Central memory CD8-positive, alpha-beta T cell (primary cell): ENCODE measurements at places on chromosomes 4 and X.

DNA sequence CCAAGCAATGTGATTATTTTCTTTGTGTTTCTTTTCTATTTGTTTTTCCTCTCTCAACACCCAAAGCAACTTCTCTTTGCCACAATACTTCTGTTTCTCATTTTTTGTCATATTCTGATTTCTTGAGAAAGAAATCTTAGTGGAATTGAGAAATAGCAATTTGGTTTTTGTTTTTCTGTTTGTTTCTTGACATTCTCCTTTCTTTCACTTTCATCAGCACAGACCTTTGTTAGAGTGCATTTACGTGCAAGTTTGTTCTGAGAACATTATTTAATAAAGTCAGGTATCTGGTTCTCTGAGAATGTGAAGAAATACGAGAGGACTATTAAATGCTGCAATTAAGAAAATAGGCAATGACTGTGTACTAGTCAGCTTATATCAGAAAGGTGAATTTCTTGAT lies 608.1 kb upstream of the AADAT start:
- no peak for DNase-seq

GRCh38 chr4:7691982-7692381 lies 247.7 kb downstream of the AFAP1 start:
- DNase-seq: no peak

DNA sequence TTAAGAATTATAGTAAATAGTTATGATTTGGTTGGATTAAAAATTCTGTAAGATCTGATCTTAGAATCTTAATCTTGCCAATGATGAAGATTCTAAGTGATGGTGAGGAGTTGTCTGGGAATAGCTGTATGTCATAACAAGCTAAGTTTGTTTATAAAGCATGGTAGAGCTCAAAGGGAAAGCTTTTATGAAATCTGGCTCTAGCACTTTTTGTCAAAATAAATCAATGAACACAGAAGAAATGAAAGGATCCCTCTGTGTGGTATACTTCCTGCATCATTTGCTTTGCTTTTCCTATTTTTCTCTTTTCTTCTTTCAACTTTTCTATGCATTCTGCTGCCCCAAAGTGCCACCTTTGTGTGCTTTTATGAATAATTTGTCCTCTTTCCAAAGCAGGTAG lies 193.5 kb upstream of the FAT1 start:
- DNase-seq: no peak

GRCh38 chr4:8648296-8648695 lies 55.7 kb downstream of the CPZ start:
- DNase-seq: peak; percentile 8

GRCh38 chrX:96004386-96004785 lies 680.3 kb upstream of the DIAPH2 start:
- DNase-seq: no peak
